ENCODE measurements at places on chromosomes 7 and 10.

GRCh38 chr7:158818325-158819213 is 10.7 kb downstream of the ESYT2 start:
- DNase-seq: peak; percentile 33

- DNase-seq: no peak
These were observed 67.9 kb downstream of the SGCE start for GRCh38 chr7:94588075-94588474.

DNA sequence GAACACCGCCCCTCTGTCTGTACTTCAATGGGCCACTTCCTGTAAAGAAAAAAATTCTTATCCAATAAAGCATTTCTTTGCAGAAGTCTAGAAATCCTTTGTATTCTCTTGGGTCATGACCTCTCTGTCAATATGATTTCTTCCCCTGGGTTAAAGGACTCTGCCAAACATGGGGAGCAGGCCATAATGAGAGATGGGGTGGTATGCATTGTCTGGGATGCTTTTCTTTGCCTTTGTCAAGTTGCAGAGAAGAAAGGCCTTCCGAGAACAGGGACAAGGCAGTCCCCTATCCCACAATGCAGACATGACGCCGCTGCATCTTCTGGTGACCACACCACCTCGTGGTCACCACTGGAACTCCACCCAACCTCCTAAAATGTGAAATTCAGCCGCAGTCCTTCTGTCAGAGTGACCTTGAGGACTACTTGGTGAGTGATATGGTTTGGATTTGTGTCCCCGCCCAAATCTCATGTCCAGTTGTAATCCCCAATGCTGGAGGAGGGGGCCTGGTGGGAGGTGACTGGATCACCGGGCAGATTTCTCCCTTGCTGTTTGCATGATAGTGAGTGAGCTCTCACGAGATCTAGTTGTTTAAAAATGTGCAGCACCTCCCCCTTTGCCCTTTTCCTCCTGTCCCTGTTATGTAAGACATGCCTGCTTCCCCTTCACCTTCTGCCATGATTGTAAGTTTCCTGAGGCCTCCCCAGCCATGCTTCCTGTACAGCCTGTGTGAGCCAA is 15.2 kb upstream of the FRMPD2 start:
- peak; percentile 17 for DNase-seq

- peak; percentile 19 for DNase-seq
These were observed 15.4 kb downstream of the ACSL5 start for GRCh38 chr10:112389271-112389822.

DNA sequence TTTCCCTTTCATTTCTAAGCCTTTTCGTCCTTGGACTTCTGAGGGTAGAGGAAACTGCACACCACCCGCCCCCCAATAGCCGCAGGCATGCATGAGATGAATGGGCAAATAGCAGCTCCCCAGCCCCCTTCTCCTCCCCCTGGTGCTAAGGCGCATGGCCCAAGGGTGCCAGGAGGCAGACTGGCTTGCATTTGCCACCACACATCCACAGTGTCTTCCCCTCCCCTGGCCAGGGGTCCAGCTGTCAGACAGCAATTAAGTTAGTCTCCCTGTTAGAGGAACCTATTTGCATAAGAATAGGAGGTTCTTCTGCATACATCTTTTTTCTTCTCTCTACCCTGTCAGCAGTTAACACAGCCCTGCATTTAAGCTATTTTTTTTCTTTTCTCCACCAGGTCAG is 20.2 kb downstream of the TOMM7 start:
- DNase-seq: no peak

- DNase-seq: no peak
These were observed 92.8 kb upstream of the KCND2 start for GRCh38 chr7:120180221-120180620.

DNA sequence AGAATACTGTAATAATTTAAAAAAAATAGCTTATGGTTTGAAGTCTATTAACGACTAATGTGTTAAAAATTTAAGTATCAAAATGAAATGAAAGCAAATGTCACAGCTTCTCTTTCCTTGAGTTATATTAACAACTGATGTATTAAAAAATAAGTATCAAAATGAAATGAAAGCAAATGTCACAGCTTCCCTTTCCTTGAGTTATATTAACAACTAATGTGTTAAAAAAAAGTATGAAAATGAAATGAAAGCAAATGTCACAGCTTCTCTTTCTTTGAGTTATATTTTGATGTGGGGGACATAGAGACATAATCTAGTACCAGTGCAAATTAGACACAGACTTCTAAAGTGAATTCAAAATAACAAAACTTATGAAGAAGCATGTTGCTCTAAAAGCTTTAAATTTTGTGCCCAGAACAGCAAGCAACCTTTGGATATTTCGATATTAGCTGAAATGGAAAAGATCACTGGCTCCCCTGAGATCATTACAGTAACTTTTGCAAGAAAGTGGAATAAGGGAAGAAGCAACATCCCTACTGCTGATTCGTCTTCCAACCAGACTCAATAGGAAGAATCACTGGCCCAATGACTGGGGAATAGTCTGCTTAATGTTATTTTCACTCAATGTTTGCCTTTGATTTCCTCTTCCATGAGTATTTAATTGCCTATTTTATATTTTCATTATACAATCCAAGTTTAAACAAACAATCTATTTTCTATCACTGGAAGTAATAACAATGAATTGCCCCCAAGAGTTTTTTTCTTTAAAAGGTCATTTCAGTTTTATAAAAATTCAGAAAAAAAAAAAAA is 8.0 kb downstream of the SKAP2 start:
- DNase-seq: no peak

GRCh38 chr10:118692872-118693271 is 61.9 kb downstream of the CACUL1 start:
- DNase-seq: no peak

- DNase-seq: no peak
These were observed 70.7 kb downstream of the MALSU1 start for GRCh38 chr7:23369695-23370404.
